Peyer's patch (tissue), 4 donors: ENCODE measurements at places on chromosomes 1 and 21.

- H3K4me3 ChIP-seq = no peak overlapping the region
- peak overlapping the region; percentile 11 for H3K27ac ChIP-seq
- no peaks in the 10 kb centered on the region for H3K27me3 ChIP-seq
- DNase-seq = peak; percentile 24
- no peaks in the 10 kb centered on the region for H3K36me3 ChIP-seq
Observed at GRCh38 chr1:33455539-33456501, 16.6 kb upstream of the ZSCAN20 start.

- no peak for DNase-seq
- H3K27me3 ChIP-seq = no peaks in the 10 kb centered on the region
- no peak overlapping the region for H3K4me3 ChIP-seq
- H3K4me1 ChIP-seq = no peaks in the 10 kb centered on the region
Observed at GRCh38 chr1:210696709-210697108, 368.0 kb downstream of the HHAT start.

DNA sequence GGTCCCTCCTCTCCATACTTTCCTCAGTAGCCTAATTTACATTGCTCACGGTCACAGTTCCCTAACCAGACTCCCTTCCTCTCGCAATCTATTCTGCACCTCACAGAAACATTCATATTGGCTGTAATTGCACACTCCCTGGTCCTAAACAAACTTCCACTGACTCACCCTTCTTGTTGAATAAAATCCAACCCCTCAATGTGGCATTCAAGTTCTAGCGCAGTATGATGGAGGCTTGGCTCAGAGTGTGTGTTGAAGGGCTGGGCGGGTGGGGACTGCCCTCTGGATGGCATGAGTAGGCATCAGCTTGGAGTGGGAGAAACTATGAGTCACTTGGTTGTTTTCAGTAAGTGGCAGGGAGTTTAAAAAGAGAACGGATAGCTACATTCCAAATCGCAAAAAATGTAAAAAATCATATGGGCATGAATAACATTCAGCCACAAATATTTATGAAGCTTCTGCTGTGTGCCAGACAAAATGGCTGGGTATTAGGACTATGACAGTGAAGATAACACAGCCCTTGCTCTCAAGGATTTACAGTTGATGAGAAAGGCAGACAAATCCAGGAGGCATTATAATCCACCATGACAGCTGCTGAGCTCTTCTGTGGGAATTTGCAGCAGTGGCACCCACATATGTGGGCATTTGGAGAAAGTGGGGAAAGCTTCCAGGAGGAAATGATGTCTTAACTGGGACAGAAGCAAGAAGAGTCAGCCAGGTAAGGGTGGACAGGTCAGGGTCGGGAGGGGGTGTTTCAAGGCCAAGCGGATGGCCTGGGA, 42.2 kb upstream of the LYST start:
- no peak overlapping the region for H3K27ac ChIP-seq
- no peak for DNase-seq

- no peaks in the 10 kb centered on the region for H3K36me3 ChIP-seq
- H3K4me1 ChIP-seq = no peaks in the 10 kb centered on the region
- no peak for DNase-seq
- H3K4me3 ChIP-seq = no peak overlapping the region
- H3K27me3 ChIP-seq = no peaks in the 10 kb centered on the region
Observed at GRCh38 chr1:171748651-171749050, 6.8 kb upstream of the VAMP4 start.

- DNase-seq = no peak
- no peaks in the 10 kb centered on the region for H3K36me3 ChIP-seq
- no peak overlapping the region for H3K27ac ChIP-seq
- H3K4me3 ChIP-seq = no peak overlapping the region
- no peaks in the 10 kb centered on the region for H3K27me3 ChIP-seq
Observed at GRCh38 chr1:183840140-183840539, 35.2 kb downstream of the RGL1 start.

DNA sequence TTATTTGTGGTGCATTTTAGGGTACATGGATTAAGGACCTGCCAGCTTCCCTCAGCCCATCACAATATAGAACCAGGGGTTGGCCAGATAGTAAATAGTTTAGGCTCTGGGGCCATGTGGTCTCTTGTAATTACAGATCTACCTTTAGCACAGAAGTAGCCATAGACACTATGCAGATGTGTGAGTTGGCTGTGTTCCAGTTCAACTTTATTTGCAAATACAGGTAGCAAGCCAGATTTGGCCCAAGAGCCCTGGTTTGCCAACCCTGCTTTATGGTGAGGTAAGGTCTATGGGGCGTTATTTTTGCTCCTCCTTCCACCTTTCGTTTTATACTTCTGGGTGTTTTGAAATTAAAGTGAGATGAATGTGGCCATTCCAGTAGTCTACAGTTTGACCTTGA, 48.7 kb downstream of the MRPS6 start:
- no peak overlapping the region for H3K4me3 ChIP-seq
- H3K4me1 ChIP-seq = no peaks in the 10 kb centered on the region
- no peak overlapping the region for H3K27ac ChIP-seq
- no peaks in the 10 kb centered on the region for H3K36me3 ChIP-seq

- no peak overlapping the region for H3K4me3 ChIP-seq
- no peaks in the 10 kb centered on the region for H3K4me1 ChIP-seq
- DNase-seq = no peak
Observed at GRCh38 chr1:160079448-160079847, 1.9 kb upstream of the KCNJ9 start.

DNA sequence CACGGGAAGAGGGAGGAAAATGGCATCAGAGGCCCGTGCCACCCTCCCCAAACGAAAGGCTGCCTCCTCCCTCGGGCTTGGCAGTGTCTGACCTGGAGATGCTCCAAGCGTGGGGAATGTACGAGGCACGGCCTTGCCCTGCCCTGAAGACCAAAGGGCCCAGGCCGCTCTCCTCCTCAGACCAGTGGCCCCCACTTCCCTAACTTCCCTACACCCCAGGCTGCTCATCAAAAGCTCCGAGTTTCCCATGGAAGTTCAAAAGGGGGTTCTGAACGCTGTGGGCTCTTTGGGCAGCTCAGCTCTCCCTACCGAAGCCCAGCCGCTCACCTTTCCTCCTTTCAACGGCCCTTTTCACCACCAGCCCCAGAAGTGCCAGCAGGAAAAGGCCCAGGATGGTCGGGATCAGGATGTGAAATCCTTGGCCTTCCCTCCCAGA, 11.8 kb downstream of the FCMR start:
- H3K27ac ChIP-seq = no peak overlapping the region
- peaks cover 17% of the 10 kb centered on the region for H3K4me1 ChIP-seq
- no peaks in the 10 kb centered on the region for H3K36me3 ChIP-seq

DNA sequence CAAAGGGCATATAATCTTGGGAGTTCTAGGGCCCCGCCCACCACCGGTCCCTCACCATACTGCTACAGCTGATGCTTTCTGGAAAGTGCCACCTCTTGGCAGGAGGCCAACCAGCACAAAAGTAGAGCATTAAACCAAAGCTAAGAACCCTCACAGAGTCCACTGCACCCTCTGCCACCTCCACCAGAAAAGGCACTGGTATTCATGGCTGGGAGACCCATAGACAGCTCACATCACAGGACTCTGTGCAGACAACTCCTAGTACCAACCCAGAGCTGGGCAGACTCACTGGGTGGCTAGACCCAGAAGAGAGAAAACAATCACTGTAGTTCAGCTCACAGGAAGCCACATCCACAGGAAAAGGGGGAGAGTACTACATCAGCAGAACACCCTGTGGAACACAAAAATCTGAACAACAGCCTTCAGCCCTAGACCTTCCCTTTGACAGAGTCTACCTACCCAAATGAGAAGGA, 10.8 kb downstream of the THEM4 start:
- H3K4me3 ChIP-seq = no peak overlapping the region
- H3K27me3 ChIP-seq = no peaks in the 10 kb centered on the region
- H3K36me3 ChIP-seq = no peaks in the 10 kb centered on the region
- H3K27ac ChIP-seq = peak overlapping the region; percentile 62

DNA sequence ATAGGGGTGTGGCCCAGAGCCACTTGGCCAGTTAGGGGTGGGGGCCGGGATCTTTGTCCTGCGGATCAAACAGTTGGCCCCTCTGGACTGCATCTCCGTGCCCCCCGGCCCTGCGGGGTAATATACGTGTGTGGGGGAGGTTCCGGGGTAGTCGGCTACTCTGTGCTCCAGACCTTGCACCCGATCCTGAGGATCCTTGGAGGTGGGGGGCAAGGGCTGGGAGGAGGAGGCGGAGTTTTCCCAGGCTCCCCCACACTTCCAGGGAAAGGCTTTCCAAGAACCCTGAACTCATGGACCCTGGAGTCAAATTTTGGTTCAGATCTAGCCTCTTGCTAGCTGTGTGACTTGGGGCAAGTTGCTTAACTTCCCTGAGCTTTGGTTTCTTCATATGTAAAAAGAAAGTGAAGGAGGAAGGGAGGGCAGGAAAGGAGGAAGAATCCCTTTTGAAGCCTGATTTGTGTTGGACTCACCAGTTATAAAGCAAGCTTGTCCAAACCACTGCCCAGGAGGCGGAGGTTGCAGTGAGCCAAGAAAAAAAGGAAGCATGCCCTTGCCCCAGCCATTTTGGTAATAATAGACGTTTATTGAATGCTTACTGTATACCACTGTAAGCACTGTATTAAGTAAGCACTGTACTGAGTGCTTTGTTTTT, 686 bp downstream of the MIIP start:
- H3K4me1 ChIP-seq = no peaks in the 10 kb centered on the region
- DNase-seq = no peak
- H3K4me3 ChIP-seq = peak overlapping the region; percentile 80

DNA sequence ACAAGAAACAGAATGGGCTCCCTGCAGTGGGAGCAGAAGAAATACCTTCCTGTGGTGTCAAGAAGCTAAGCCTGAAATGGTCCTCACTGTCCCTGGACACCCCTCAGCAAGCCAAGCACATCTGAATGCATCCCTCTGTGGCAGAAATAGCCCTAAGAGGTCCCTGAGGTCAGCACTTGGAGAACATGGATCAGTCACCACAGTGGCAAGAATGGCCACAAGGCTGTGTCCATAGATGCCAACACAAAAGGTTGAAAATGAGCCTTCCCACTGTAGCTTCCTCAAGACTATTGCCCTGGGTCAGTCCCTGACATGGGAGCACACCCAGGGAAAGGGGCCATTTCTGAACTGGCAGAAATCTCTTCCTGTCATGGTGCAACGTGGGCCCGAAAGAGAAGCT, 27.7 kb downstream of the PSMG1 start:
- H3K36me3 ChIP-seq = no peaks in the 10 kb centered on the region
- no peak overlapping the region for H3K27ac ChIP-seq
- no peaks in the 10 kb centered on the region for H3K4me1 ChIP-seq
- H3K27me3 ChIP-seq = no peaks in the 10 kb centered on the region
- DNase-seq = no peak

GRCh38 chr1:101311146-101311920, 74.5 kb downstream of the S1PR1 start:
- H3K4me3 ChIP-seq = no peak overlapping the region
- no peaks in the 10 kb centered on the region for H3K27me3 ChIP-seq
- no peak for DNase-seq
- H3K27ac ChIP-seq = no peak overlapping the region
- H3K36me3 ChIP-seq = no peaks in the 10 kb centered on the region
- H3K4me1 ChIP-seq = peaks cover 14% of the 10 kb centered on the region

DNA sequence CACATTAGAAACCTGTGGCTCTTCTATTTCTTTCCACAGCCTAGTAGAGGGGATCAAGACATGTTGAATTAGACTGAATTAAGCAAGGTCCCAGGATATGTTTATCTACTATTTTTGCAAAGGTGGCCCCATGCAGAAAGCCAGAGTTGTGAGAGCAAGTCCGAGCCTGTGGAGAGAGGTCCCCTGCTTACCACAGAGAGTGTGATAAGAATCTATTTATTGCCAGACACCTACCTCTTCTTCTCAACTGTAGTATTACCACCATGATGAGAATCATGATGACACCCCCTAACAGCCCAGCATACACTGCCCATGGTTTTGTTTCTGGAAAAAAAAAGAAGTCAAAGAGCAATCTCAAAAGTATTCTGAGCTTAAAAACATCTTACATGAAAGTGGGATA, 23.0 kb downstream of the SLAMF1 start:
- H3K4me3 ChIP-seq = no peak overlapping the region
- H3K27me3 ChIP-seq = no peaks in the 10 kb centered on the region
- no peaks in the 10 kb centered on the region for H3K36me3 ChIP-seq
- DNase-seq = no peak
- H3K4me1 ChIP-seq = no peaks in the 10 kb centered on the region

GRCh38 chr1:68585351-68585750, 88.5 kb upstream of the DEPDC1 start:
- no peak overlapping the region for H3K4me3 ChIP-seq
- no peaks in the 10 kb centered on the region for H3K36me3 ChIP-seq
- no peaks in the 10 kb centered on the region for H3K4me1 ChIP-seq

GRCh38 chr1:236176337-236177336, 34.3 kb downstream of the GPR137B start:
- no peaks in the 10 kb centered on the region for H3K27me3 ChIP-seq
- H3K27ac ChIP-seq = no peak overlapping the region
- H3K4me3 ChIP-seq = no peak overlapping the region
- H3K36me3 ChIP-seq = peaks cover 18% of the 10 kb centered on the region

GRCh38 chr21:33255404-33255803, 10.8 kb upstream of the IL10RB start:
- H3K27me3 ChIP-seq = no peaks in the 10 kb centered on the region
- no peak overlapping the region for H3K27ac ChIP-seq
- H3K4me1 ChIP-seq = no peaks in the 10 kb centered on the region
- DNase-seq = no peak

GRCh38 chr1:9004700-9005394, 21.4 kb downstream of the SLC2A7 start:
- no peak overlapping the region for H3K27ac ChIP-seq
- no peak overlapping the region for H3K4me3 ChIP-seq
- DNase-seq = peak; percentile 93
- H3K4me1 ChIP-seq = peaks cover 5% of the 10 kb centered on the region
- H3K36me3 ChIP-seq = no peaks in the 10 kb centered on the region

DNA sequence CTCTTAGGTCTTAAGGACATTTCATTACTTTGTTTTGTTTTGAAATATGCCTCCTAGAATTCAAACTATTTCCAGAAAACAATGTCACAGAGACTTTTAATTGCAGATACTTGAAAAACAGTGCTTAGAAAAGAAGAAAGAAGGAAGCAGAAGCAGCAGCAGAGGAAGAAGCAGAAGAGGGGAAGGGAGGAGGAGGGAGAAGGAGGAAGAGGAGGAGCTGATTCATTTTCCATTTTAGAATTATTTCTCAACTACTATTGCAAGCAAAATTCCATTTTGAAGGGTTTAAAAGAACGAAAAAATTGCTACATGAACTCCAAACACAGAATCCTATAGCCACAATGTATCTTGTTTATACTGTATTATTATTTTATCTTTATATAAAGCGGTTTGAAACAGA, 13.9 kb downstream of the RC3H1 start:
- no peak for DNase-seq
- no peaks in the 10 kb centered on the region for H3K27me3 ChIP-seq
- no peak overlapping the region for H3K27ac ChIP-seq
- no peak overlapping the region for H3K4me3 ChIP-seq
- H3K4me1 ChIP-seq = no peaks in the 10 kb centered on the region
- H3K36me3 ChIP-seq = no peaks in the 10 kb centered on the region
